Stimulated activated CD4-positive, alpha-beta T cell treated with anti-CD3 and anti-CD28 coated beads, TNF-alpha, amount 100 ng/mL, for 4 hours (primary cell): ENCODE measurements at places on chromosomes 1 and 21.
A peak's percentile ranks its signal among the peaks of the same experiment; 100 is the strongest.

DNA sequence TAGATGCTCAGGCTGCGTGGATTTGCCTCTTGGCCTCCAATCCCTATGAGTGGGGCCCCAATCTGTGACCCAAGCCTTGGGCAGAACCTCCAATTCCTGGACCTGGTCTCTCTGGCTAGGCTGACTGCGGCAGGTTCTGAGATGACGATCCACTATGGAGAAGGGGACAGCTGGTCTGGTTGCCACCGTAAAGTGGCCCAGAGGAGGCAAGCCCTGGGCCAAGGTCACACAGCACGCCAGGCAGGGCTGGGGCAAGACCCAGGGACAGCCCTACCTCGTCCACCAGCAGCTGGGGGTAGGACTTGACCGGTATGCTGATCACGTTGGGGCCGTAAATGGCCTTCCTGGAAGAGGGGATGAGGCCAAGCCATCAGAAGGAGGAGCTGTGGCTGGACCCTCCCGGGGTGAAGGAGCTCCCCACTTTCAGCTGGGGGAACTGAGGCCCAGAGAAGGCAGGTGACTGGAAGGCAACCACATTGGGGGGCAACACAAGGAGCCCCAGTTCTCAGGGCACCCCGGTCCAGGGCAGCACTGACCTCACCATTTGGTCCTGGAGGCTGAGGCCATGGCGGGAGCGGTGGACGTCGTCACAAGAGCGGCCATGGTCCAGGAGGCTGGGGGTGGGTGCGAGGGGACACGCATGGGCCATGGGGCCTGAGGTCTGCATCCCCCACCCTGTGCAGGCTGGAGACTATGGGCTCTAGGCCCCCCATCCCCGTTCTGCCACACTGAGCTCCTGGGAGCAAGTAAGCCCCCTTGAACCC lies 9.8 kb downstream of the ATP13A2 start:
- no peak for DNase-seq

GRCh38 chr1:60126723-60127122 lies 53.2 kb upstream of the C1orf87 start:
- no peak for DNase-seq

GRCh38 chr1:6962996-6963911 lies 178.0 kb downstream of the CAMTA1 start:
- peak; percentile 9 for DNase-seq

DNA sequence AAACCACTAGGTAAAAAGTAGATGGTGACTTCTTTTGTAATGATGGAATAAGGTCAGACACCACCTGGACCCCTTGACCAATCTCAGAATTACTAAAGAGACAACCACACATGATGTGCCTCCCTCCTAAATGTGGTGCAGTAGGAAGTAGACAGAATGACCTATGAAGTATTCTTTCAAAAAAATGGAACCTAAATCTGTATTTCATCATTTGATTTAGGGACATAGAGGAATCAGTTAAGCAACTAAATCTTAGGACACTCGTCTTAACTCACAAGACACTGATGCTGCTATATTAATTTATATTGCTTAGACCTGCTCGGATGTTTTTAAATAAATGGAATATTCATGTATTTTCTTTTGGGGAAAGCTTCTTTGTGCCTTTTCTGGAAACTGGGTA lies 80.9 kb upstream of the IRF2BP2 start:
- DNase-seq, result no peak

DNA sequence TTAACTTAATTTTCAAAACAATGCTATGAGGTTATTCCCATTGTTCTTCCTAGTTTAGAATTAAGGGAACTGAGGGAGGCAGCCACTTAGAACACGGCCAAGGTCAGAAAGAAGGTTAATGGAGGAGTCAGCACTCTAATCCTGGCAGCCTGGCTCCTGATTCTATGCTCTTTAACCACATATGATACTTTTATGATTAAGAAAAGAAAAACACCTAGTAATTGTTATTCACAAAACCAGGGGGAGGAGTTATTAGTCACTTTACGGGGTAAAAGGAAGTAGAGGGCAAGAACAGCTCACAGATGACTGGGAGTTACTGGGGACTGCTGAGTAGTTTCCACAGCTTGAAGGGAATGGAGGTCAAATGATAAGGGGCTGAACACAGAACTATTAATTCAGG lies 38.6 kb downstream of the GADD45A start:
- no peak for DNase-seq

DNA sequence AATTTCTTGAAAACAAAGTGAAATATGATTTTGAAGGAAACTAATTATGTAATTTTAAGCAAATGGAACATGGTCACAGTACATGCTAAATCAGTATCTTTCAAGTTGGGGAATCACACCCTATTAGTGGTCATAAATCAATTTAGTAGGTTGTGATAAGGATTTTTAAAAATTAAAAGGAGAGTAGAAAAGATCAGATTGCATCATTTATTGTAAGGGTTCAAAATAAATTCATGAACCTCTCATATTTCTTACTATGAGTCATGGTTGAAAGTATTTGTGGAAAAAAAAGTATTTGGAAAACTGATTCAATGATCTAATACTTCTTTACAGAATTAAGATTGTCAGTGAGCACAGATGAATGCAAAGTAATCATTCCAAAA lies 14.6 kb downstream of the ADSS2 start:
- DNase-seq, result no peak

DNA sequence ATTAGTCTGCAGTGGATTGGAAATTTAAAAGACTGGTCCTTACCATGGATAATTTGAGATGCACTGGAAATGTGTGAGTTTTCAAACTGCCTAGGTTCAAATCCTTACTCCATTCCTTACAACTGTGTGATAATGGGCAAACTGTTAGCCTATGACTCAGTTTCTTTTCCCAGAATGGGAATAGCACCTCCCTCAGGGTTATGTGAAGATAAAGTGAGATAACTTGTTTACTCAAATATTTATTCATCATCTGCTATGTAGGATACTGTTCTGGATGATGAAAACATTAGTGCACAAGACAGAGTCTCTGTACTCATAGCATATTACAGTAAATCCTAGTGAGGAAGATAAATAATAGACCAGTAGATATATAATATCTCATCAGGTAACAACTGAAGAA lies 28.6 kb downstream of the LRIG2 start:
- no peak for DNase-seq

DNA sequence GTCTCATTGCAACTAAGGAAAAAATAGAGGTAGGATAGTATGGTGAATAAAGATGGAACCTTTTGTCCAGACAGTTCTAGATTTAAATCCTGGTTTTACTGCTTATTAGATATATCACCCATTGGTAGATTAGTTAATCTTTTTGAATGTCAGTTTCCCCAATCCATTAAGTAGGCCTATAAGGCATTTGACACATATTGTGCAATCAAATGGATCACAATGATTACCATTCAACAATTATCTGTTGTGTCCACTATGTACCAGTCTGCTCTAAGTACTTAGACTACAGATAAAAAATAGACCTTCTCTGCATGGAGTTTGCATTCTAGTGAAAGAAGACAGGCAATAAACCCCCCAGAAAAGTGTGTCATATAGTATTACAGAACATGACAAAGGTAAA lies 6.0 kb upstream of the PALMD start:
- no peak for DNase-seq

GRCh38 chr1:8241417-8242014 lies 76.4 kb upstream of the SLC45A1 start:
- no peak for DNase-seq

- DNase-seq, result no peak
Observed at GRCh38 chr1:162284206-162284955, 92.3 kb downstream of the SPATA46 start.

- no peak for DNase-seq
Observed at GRCh38 chr1:2346691-2347408, 44.5 kb downstream of the MORN1 start.

- DNase-seq, result no peak
Observed at GRCh38 chr1:199515261-199515660, 512.2 kb upstream of the NR5A2 start.

DNA sequence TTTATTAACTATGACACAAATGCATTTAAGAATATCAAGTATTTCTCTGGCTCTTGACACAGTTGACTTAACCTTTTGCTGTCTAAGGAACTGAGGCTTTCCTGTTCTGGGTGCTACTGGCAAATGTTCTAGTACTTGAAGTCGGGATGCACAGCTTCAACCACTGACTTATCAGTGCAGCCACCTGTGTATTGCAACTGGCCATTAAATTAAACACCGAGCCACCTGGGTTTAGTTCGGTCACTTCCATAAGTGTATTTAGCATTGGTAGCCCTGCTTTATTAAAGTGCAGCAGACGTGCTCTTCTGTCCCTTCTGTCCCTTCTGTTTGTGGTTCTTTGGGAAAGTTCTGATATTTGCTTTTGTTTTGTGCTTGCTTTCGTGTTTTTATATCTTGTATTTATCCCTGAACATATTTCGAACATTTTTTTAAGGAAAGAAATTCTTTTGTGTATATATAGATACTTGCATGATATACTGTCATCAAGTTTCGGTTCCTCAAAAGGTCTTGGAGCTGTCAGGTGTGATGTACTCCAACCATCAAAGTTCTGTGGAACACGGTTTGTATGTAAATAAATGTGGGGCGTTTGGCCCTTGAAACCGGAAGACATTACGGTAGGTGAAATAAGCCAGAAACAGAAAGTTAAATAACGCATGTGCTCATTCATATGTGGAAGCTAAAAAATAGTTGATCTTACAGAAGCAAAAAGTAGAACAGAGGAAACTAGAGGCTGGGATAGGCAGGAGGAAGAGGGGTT lies 297.9 kb upstream of the GREM2 start:
- no peak for DNase-seq

DNA sequence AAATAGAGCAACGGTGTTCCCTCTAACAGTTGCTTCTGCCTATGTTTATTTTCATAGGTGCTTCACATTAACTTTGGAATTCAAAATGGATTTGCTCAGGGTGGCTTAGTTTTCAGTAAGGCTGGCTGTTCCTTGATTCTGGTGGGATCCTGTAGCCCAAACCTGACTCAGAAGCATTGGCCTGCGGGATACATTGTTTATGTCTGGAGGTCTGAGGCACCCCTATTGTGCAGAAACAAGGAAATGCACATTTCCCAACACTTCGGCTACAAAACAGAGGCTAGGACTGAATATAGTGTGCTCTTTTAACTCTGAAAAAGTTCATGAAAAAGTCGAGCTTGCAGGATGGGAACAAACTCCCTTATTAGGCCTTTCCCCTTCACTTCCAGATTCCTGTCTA lies 133.8 kb upstream of the F3 start:
- DNase-seq, result no peak

GRCh38 chr1:21867451-21867996 lies 55.5 kb downstream of the LDLRAD2 start:
- no peak for DNase-seq

DNA sequence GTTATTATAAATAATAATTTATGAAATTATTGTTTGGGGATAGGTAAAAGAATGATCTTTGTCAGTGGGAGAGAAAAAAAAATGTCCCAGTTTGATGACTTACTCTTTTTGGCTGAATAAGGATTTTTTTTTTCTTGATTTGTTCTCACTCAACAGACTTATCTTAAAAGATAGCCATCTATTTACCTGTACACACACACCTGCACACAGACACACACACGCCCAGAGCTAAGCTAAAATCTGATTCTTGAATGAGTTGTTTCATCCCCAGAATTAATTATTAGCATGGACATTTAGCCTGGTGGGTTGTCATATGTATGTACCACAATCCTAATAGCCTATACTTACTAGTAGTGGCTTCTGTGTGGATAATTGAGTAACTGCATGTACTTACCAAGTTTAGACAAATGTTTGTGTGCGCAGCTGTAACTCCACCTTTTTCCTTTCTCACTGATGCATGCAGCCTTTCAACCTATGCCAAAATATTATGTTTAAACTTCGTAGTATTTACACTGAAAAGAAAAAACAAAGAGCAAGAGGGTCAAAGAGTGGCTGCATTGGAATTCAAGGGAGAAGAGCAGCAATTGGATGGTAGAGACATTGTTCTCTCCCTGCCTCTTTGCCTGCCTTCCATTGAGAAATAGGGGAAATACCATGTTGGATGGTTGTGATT lies 174.3 kb downstream of the ADGRL2 start:
- DNase-seq, result no peak

DNA sequence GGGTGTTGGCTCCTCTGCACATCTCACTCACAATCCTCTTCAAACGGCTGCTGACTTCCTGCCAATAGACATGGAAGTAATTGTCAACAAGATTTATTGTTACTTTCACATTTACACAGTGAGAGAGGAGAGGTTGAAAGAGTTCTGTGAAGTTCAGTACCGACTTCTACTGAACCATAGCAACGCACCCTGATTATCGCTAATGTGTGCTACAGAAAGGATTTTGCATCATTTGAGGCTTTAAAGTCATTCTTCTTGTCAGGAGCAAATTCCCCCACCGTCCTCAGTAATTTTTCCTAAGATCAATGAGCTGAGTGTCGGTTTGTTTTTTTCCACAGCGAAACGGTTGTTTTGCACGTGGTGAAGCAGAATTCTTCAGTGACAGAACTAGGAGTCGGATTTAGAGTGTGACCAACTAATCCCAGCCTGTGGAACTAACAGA lies 361.0 kb downstream of the ADGRL2 start:
- no peak for DNase-seq

DNA sequence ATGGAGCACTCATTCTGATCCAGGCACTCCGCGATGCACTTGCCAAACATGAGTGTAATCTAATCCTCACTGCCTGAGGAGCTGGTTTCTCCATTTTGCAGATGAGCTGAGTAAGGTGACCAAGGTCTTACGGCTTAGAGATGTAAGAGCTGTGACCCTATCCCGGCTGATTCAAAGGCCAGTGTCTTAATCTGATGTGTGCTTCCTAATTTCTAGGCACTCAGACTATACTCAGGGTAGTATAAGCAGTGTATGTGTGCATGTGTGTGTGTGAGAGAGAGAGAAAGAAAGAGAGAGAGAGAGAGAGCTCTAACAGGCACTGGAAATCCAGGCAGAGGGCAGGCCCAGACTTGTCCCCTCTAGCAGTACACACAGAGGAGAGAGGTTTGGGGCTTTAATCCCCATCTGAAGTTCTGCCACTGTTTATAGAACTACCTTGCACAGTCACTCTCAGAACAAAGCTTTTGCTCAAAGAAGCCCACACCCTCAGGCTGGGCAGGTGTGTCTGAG lies 188.2 kb downstream of the ZBTB18 start:
- DNase-seq, result no peak

DNA sequence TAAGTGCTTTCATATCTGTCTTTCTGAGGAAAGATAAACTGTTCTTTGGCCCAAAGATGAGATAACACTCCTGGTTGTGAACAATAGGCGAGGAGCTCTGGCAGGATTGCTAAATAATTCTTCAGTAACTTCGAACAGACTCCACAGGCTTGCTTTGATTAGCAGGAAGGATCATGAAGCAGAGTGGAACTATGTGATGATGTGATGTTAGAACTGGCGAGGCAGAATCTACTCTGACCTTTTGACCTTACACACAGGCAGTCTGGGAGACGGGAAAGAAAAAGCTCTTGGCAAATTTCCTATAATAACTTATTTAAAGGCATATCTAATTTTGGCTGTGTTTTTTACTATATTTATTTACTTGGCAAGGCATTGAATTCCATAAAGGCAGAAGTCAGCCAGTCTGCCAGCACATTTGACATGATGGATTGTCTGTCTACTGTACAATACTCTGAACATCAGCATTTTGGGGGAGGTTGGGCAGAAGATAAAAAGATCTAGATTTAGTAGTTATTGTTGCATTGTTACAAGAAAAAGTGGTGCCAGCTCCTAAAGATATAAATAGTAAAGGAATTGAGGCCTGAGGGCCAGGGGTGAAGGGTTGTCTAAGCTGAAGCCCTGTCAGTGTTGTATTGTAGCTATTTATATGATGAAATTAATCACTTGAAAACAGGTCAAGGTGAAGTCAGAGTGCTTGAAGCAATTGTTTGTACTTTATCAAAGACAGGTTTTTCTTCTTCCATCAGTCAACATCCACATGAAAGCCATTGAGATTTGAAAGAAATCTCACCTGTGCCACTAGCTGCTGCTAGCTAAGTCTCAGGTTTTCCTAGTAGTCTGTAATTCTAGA lies 708.8 kb downstream of the LTN1 start:
- no peak for DNase-seq

- no peak for DNase-seq
Observed at GRCh38 chr1:160779626-160780397, 16.2 kb upstream of the LY9 start.
